KG1 (cell line): ENCODE measurements at places on chromosomes 7 and 10.

DNA sequence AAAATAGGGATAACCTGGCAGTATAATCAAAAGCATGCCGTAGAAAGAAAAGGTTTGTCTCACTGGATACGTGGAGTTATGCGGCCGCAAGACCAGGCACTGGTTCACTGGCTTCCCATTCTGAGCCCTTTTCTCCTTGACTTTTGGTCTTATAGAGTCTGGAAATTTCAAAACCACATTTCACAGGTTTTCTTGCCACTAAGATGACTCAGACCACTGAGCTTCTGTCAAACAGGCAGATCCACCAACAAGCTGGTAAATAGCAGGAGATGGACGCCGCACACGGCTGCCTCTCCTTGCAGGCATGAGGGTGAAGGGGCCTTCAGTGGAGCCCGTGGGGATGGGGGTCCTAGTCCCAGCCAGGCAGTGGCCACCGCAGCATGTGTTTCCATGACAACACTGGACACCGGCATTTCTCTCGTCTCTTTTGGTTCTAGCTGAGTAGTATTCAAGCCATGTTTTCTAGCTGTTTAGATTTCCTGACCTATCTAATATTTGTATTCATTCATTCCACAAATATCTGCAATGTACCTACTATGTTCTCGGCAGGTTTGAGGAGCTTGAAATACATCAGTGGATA is 55.5 kb downstream of the KLF6 start:
- DNase-seq: no peak

DNA sequence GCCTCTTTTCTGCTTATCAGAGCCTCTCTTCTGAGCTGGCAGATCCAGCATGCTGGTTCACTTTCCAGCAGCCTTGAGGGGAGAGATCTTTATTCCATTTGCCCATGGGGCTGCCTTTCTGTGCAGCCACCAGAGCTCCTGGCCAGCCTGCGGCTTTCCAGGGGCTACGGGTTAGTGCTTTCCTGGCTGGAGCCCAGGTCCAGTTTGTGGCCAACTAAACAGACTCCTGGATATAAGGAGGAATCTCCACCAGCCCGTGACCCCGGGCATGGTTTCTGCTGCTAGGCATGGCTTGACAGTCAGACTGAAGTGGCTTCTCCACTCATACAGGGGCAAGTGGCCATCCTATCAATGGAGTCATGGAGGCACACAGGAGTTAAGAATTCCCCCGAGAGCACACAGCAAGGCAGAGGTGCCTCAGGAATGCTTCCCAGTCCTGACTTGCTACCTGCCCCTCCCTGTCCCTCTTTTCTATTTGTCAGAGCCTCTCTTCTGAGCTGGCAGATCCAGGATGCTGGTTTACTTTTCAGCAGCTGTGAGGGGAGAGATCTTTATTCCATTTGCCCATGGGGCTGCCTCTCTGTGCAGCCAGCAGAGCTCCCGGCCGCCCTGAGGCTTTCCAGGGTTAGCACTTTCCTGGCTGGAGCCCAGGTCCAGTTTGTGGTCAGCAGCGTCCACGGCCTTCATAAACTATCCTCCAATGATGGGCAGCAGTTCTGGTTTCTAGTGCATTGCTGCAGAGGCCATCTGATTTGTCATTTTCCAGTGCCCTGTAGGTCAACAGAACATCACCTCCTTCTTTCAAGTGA is 35.9 kb downstream of the TSPAN15 start:
- no peak for DNase-seq

DNA sequence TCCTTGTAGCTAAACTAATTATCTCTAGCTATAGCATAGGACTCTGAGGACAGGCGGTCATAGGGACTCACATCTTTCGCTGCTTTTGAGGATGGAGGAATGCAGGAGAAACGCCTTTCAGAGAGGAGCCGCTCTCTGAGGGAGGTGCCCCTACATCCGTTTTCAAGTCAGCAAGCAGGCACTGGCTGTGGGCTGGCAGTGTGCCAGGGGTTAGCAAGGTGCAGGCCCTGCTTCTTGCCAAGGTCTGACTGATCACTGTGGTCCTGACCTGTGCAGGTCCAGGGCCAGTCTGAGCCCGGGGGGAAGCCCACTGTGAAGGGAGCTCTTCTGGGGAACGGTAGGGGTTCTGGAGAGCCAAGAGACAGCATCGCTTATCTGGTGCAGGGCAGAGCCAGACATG is 89.4 kb downstream of the SH3PXD2A start:
- no peak for DNase-seq

GRCh38 chr7:16430133-16430532 is 8.8 kb upstream of the CRPPA start:
- no peak for DNase-seq

GRCh38 chr7:119102291-119102690 is 877.8 kb downstream of the ANKRD7 start:
- no peak for DNase-seq

DNA sequence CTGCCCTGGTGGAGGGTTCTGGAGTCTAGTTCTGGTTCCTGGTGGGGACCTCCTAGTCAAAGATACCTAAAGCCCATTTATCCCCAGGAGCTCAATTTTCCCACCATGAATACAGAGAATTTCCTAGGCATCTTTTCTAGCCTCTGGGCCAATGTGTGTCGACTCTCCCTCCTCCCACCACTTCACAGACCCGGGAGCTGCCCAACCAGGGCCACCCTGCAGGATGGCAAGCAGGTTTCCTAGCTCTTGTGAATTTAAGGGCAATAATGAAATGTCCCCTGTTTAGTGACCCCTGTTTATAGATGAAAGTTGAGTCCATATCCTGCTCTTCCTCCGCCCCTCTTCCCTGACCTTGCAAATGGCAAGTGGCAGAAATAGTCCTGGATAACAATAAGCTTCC is 9.4 kb downstream of the DLX5 start:
- DNase-seq: no peak

- no peak for DNase-seq
These were observed 62.5 kb downstream of the CSGALNACT2 start for GRCh38 chr10:43200538-43201390.

DNA sequence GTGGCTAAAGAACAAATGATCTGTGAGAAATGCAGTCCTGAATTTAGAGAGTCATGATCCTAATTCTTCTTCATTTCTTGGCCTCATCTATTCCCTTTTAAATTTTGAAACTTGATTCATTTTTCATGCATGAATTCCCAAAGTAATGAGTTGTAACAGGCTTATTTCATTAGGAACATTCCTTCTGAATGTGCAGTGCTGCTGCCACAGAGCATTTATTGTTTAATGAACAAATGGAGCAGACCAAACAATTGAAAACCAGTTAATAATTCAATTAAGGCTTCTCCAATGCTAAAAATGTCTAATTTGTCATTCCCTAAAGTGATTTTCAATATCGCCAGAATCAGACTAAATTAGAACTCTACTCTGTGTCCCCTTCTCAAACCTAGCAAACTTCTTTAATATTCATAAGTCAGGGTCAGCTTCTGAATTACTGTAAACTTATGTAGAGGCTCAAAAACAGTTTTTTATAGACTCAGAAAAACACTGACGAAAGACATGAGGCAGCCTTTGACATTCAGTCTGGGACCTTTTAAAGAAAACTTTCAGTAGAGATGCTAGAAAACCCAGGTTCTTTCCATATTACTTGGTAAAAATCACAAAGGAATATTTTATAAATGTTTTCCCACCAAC is 14.5 kb downstream of the LSMEM1 start:
- no peak for DNase-seq

- no peak for DNase-seq
These were observed 51.8 kb downstream of the INPP5F start for GRCh38 chr10:119777686-119778085.

DNA sequence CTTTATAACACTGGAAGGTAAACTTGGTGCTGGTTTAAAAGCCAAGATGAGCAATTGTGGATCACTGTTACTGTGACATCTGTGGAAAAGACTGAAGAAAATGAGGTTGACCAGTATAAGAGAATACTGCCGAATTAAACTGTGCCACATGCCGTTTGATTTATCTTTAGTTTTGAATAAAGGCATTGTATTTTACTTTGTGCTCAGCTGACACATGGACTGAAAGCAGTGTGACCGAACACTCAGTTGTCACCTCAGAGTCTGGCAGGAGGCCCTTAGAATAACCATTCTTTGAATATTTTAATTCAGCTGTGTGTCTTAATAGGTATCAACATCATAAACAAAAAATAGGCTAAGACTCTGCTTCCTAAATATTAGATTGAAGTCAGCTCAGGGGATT is 133.7 kb upstream of the GJD4 start:
- DNase-seq: no peak
